Activated CD4-positive, alpha-beta T cell treated with anti-CD3 and anti-CD28 coated beads, Interleukin-2, amount 50 U/mL, for 4 hours (primary cell): ENCODE measurements at places on chromosomes 1 and 21.

- DNase-seq = no peak
Observed at GRCh38 chr1:168980180-168980579, 126.3 kb upstream of the ATP1B1 start.

- no peak for DNase-seq
Observed at GRCh38 chr1:121518726-121519041, 333.9 kb downstream of the SRGAP2C start.

DNA sequence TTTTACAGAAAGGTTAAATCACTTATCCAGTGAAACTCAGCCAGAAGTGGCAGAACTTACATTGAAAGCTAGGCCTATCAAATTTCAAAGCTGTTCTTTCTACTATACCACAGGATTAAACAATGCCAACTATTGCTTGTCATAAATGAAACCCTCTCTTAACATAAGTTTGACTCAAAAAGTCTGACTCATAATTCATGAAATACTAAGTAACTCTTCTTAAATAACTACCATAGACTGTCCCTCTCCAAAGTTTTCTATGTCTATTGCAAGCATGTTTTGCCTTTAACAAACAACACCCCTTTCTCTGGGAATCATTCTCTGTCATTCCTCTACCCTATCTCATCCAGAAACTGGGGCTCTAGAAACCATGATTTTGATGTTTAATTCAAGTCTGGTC lies 109.5 kb upstream of the UBE2U start:
- no peak for DNase-seq

DNA sequence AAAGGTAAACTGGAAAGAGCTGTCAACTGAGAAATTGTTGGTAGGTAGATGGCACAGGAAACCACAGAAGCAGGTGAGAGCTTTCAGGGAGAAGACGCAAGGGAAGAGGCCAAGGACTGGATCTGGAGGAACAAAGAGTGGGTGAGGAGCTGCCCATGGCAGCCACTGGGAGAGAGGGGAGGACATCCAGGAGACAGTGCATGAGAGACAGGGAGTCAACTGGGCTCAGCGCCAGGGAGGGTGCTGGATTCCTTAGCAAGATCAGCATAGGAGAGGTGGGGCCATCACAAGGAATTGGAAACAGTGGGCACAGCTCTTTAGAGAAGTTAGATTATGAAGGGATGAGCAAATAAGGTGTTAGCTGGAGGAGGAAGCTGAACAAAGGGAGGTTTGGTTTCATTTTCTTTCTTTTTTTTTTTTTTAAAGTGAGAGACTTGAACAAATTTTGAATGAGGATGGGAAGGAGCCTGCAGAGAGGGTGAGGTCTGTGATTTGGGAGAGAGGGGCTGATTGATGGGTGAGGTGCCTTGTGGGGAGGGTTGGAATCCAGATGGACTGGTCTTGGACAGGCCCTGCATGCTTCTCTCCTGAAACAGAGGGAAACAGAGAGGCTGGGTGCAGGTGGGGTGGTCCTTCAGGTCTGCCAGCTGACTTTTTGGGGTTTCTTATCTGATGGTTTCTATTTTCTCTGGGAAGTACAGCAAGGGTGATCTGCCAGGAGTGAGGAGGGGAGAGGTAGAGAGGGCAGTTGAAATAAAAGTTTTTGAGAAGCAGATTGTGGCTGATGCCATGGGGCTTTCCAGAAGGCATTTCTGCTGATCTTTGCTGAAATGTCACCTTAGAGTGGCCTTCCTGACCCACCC lies 5.4 kb downstream of the CYP4B1 start:
- DNase-seq = no peak

GRCh38 chr1:153688736-153689328 lies 10.3 kb downstream of the NPR1 start:
- DNase-seq = no peak

DNA sequence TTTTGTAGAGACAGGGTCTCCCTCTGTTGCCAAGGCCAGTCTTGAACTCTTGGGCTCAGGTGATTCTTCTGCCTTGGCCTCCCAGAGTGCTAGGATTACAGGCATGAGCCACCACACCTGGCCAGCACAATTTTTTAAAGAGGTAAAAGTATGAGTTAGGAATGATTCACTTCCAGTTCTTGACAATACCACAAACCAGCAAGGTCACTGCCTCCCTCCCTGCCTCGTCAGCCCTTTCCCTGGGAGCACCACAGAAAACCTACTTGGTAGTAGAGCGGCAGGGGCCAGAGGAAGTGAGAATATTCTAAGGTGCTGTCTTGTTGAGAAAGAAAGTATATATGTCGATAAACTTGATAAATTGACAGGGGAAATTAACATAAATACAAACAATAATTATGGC lies 10.8 kb upstream of the CDA start:
- DNase-seq = no peak

DNA sequence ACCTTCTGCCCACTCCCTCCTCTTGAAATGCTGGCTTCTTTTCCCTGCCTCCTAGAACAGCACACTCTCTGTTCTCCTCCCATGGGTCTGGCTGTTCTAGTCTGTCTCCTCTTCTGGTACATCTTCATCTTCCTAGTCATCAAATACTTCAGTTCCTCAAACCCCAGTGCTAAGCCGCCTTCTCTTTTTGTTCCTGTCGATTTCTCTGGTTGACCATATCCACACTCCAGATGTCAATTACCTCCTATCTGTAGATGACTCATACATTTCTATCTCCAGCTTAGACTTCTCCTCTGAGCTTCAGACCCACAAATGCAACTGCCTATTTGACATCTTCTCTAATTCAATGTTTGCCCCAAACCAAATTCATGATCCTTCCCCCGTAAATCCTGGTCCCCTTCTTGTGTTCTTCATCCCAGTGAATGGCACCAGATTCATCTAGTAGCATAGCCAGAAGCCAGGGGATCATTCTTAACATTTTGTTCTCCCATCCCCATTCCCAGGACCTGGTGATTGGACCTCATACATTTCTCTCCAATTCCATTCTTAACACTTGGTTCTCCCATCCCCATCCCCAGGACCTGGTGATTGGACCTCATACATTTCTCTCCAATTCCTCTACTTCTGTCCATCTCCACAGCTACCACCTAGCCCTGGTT lies 35.9 kb downstream of the USP24 start:
- no peak for DNase-seq

- DNase-seq = no peak
Observed at GRCh38 chr1:225422031-225422605, 5.7 kb downstream of the LBR start.

- no peak for DNase-seq
Observed at GRCh38 chr1:162976628-162977027, 92.5 kb upstream of the RGS4 start.

DNA sequence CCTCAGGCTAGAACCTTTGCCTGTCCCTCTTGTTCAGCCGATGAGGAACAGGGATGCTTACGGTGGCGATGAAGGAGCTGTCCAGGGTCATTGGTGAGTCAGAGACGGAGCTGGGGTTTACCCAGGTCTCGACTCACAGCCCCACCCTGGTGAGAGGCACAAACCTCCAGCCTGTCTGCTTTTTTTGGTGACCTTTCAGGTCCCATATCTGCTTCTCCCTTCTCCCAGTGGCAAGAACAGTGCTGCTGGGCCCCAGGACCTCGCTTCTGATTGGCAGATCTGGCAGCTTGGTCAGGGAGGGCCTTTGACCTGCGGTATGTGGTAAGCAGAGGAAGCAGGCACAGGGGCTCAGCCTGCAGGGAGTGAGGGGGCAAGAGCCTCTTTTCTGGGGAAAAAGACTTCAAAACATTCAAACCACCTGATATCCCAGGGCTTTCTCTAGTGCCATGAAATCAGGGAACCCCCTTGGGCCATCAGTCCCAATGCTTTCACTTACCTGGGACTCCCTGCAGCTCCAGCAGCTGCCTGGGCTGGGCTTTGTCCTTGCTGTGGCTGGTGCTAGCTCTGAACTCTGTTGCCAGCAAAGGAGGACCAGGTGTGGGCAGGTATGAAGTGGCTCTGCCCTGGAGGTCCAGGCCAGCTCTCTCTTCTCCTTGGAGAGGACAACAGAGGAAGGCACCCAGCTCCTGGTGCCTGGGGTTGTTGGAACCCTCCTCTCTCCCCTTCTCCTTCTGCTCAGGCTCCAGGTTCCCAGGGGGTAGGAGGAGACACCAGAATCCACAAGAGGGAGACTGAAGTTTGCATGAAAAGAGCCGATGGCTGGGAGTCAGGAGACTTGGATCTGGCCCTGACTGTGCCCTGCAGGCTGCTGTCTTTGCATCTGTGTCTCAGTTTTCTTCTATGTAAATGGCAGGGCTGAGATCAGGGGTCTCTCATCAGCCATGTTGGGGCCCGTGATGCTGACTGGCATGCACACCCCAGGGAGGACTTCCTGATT lies 41.4 kb downstream of the TRIM62 start:
- no peak for DNase-seq

DNA sequence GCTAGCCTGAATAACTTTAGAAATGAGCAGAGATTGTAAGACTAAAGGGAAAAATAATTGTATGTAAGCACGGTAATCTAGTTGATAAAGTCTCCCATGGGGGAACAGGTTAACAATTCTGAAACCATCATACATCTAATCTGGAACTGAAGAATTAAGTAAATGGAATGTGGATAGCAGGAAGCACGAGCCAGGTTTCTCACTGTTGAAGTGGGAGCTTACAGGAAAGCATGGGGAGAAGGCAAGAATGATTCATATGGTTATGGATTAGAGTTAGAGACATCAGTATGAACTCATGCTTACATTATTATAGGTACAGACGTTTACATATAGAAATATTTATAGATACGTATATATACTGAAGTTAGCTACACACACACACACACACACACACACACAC lies 83.0 kb downstream of the LEPR start:
- DNase-seq = no peak

- DNase-seq = no peak
Observed at GRCh38 chr1:40197656-40198055, 36.5 kb downstream of the RLF start.

DNA sequence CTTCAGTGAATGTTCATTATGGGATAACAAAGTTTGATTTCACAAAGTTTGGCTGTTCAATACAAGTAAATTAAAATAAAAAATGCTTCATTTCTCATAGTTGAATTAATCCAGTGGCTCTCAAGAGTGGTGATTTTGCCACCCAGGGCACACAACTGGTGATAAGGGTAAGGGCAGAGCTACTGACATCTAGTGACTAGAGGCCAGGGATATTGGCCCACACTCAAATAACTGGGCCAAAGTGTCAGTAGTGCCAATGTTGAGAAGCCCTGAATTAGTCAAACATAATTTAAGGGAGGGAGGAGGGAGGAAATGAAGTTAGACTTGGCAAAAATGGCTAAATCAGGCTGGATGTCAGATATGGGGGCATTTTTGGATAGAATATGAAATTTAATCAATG lies 880.5 kb upstream of the ADGRL4 start:
- DNase-seq = no peak

DNA sequence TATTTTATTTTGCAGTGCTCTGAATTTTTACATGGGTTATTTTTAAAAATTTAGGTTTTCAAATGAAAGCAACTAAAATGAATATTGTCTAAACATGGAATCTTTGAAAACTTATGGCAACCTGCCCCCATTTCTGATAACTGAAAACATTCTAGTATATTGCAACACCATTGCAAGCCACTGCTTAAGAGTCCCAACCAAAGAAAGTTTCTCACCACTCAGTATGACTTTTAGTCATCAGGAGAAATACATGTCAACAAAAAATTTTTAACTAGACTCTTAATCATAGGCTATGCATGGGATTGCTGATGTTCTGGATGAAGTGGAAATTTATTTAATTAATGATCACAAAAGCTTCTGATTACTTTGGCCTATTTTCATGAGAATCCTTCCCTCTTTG lies 112.1 kb downstream of the TNFSF18 start:
- no peak for DNase-seq

DNA sequence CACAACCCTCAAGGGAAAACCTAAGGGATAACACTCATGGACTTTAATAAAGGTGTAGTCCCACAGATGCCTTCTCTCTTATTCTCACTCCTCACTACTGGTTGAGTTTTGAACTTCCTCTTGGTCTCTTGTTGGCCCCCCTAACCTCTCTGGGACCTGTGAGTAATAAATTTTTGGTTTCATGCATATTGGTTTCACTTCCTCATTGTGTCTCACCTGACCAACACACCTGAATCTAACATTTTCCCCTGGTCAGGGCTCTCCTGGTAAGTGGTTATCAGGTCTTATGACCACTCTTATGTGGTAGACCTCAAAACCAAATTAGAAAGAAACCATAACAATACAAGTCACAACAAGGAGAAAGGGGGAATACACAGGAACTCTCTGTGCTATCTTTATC lies 60.5 kb upstream of the PRMT6 start:
- no peak for DNase-seq

- DNase-seq = no peak
Observed at GRCh38 chr1:61461406-61462384, 263.2 kb downstream of the TM2D1 start.

- DNase-seq = no peak
Observed at GRCh38 chr1:162487241-162487640, 10.4 kb upstream of the UHMK1 start.

GRCh38 chr1:65319754-65320153 lies 10.4 kb downstream of the DNAJC6 start:
- DNase-seq = no peak

GRCh38 chr1:226617109-226617508 lies 68.5 kb downstream of the STUM start:
- no peak for DNase-seq

- no peak for DNase-seq
Observed at GRCh38 chr1:97050506-97050905, 328.9 kb downstream of the PTBP2 start.

DNA sequence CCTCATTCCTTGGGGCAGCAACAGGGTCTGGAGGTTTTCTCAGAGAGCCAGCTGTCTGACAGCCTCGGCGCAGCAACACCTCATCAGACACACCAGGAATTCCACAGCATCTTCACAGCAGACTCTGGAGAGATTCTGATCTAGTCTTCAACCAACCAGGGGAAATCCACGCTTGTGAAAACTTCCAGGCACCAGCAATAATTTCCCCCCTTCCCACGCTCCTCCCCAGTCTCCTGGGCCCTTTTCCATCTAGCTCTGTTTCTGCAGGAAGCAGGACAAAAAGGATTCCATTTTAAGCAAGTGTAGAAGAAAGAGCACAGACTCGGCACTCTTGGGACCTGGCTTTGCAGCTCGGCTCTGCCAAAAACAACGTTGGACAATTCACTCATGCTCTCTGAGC lies 44.3 kb upstream of the CAPZB start:
- no peak for DNase-seq

DNA sequence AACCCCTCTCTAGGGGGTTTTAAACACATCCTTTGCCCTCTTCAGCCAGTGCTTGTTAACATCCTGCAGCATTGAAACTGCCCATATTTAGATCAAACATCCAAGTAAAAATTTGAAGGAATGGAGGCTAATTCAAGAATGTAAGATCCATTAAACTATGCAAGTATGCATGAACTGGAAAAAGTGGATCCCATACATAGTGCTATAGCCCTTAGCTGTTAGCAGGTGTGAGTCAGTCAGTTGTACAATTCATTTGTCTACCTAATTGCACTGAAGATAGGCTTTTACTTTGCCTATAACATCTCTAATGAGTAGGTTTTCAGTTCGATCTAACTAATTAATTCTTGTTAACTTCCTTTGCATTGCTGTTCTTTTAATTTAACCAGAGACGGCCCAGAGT lies 270.9 kb downstream of the LMO4 start:
- no peak for DNase-seq

GRCh38 chr1:206117151-206117948 lies at the start of gene AVPR1B:
Gene AVPR1B, minus strand, starts transcription at chr1:206117388. Its CDS starts 498 bp downstream, at chr1:206116890.
- peak; percentile 8 for DNase-seq
